ENCODE measurements at places on chromosomes 1 and 21.

DNA sequence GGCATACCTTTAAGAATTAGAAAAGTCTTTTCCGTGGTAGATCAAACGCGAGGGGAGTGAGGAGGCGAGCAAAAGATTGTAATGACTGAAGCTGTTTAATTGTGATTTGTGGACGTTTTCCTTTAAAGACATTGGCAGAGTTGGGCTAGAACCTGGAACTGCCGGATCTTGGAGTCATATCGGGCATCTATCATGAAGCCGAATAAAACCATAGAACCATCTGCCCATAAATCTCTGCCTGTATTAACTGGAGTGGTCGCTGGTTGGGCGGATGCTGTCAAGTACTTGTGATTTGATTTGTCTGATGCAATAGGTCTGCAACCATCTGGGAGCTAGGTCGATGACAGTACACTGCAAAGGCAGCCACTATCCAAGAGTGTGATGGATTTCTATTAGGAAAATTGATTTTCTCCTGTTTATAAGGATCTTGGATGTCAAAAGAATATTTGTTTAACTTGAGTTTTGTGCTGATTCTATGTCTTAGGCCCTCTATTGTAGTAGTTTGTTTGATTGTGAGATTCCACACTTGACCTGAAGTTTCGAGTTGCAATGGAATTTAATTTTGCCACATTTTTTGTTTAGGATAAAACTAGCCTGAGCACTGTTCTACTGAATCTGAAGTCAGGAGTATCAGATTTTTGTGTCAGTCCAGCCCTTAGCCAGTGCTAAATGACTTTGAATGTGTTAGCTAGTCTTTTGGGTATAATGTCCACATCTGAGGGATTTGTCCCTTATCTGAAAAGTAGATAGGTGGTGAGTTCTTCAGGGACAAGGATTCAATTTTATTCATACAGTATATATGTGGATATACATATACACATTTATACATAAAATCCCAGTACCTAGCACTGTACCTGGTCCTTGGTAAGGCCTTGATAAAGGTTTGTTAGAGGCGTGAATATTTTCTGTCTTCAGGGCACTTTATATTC is 1.2 kb downstream of the SARS1 start:
- peak; percentile 60 for DNase-seq

- no peak for DNase-seq
Measured at GRCh38 chr1:74596717-74597116, 76.9 kb downstream of the ERICH3 start.

DNA sequence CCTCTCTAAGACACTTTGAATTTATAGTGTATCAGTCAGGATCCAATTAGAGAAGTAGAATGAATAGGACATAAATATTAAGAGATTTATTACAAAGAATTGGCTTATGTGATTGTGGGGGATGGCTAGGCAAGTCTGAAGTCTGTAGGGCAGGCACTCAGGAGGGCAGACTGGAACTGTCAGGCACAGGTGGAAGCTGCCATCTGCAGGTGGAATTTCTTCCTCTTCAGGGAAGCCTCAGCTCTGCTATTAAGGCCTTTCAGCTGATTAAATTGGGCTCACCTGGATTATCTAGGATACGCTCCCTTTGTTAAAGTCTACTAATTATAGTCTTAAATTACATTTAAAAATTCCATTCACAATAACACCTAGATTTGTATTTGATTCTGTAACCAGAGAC is 92.0 kb upstream of the HAO2 start:
- no peak for DNase-seq

GRCh38 chr1:31505911-31506497 is 70.3 kb upstream of the TINAGL1 start:
- DNase-seq = peak; percentile 52
